ENCODE measurements at places on chromosomes 2 and 18.

DNA sequence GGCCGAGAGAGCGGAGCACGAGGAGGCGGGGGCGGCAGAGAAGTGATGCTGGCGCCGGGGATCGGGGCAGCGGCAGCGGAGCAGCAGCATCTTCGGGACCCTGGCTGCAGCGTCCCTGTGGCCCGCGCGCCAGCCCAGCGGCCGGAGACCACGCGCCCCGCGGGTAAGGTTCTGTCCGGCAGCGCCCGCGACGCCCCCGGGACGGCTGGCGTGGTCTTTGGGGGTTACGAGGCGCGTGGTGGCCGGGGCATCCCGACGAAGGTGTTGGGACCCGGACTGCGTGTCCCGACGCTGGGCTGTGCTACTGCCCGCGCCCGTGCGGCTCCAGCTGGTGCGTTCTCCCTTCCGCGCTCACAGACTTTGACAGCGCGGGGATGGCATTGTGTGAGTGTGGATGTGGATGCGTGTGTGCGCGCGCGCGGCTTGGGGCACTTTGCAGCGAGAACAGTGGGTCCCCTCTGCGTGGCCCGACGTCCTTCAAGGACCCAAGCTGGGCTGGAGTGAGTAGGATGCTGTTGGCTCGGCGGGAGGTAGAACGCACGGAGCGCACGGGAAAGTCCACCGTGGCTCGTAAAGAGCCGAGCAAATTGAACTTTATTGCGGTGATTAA, 405.0 kb downstream of the XIRP2 start:
- DNase-seq = peak; percentile 34

- DNase-seq = no peak
Measured at GRCh38 chr2:237876532-237876931, 17.1 kb downstream of the RAMP1 start.

- DNase-seq = no peak
Measured at GRCh38 chr2:164243315-164243714, 378.0 kb downstream of the GRB14 start.

- DNase-seq = no peak
Measured at GRCh38 chr2:198488964-198489363, 684.6 kb downstream of the PLCL1 start.

- DNase-seq = no peak
Measured at GRCh38 chr2:42792087-42792582, 248 bp downstream of the HAAO start.

- DNase-seq = peak; percentile 51
Measured at GRCh38 chr18:44589693-44590355, 90.9 kb upstream of the SETBP1 start.

DNA sequence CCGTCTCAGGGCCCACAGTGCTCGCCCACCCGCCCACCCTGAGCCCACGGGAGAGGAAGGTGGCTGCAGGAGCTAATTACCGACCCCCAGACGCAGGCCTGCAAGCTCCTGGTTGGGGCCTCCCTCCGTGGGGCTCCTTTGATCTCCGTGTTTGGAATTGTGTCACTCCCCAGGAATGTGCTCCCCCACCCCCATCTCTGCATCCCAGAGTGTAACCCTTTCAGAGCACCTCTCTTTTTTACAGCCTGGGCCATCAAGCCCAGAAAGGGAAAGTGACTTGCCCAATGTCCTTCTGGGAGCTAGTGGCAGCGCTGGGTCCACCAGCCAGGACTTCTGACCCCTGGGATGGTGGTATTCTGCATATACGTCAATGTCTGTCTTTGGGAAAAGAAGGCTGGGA, 335.1 kb downstream of the CYRIA start:
- DNase-seq = no peak

DNA sequence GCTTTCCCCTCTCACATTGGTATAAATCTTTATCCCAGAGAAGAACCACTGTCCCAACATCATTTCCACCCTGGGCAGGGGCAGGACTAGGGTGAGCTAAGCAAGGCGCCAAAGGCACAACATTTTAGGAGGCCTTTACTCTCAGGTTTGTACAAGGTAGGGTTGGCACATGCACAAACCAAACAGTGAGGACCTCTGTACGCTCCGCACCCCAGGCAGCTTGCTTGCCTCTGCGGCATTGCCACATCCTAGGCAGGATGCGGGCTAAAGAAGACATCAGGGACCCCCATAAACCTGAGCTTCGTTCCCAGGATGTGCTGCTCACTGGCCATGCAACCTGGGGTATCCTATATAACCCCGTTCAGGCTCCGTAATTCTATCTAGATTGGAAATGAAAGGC, 128.1 kb upstream of the DAPL1 start:
- DNase-seq = no peak

DNA sequence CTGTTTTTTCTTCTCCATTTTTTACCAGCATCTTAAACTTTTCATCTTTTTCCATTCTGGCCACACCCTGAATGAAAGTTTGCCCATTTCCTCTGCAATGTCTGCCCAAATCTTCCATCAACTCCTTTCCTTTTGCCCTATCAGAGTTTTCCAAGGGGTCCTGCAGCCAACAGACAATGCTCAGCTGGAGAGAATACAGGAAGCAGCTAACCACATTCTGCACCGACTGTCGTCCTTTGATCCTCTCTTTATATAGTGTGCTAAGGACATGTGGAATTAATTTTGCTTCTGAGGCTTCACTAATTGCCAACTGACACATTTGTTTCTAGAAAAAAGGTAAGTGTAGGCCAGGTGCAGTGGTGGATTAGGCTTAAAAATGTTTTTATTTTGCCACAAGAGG, 50.5 kb upstream of the DLX2 start:
- no peak for DNase-seq

DNA sequence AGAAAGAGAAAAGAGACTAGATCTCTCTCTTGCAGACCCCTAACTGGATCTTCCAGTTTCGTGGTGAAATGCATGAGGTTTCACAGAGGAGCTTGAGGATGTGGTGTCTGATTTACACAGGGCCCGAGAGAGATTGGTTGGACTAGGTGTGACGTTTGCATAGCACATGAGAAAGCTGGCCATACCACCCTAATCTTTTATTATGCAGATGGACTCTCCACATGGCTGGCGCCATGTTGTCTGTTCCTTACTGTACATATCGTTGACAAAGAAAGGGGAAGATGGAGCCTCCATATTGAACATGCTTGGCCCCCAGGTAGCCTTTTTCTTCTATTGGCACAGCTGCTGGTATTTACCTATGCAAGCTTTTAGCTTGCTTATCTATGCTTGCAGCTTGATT, 27.5 kb upstream of the PGAP1 start:
- no peak for DNase-seq

DNA sequence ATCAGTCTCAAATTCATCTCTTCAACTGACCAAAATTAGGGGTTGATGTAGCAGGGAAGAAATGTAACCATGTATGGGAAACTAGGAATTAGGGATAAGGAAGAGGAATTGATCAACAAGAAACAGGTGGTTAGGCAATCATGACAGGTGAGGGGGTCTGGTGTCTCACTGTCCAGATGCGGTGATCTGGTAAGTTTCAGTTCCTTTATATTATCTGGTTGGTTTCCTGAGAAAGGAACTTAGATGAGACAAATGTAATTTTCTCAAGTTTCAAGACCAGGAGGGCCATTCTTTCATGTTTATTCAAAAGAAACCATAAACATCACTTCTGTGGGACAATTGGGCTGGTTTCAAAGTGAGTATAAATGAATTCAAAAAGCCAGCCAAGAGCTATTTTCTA, 306.2 kb upstream of the KCNJ3 start:
- no peak for DNase-seq

GRCh38 chr2:143504397-143504796, 375.2 kb downstream of the ARHGAP15 start:
- DNase-seq = no peak

DNA sequence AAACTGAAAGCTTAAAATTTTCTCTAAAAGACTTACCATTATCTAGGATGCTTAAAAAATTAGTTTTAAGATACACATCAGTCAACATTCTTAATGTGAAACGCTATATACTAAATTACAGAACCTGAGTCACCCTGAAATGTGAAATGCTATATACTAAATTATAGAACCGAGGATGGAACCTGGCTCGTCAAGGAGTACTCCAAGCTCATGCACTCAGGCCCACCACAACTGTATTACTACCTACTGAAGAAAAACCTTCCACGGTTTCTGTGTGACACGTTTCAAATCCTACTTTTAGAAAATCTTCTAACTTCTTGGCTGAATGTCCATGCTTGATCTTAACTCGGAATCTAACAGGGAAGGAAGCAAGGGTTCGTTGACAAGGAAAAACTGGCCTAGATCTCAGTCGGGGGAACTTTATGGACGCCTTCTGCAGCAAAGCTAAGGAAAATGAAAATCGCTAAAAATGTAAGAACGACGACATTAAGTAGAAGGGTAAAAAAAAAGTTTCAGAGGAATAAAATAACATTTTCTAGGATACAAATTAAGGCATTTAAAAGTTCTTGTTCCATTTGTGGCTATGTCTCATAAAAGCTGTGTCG, 1.4 kb downstream of the PRKD3 start:
- DNase-seq = no peak

DNA sequence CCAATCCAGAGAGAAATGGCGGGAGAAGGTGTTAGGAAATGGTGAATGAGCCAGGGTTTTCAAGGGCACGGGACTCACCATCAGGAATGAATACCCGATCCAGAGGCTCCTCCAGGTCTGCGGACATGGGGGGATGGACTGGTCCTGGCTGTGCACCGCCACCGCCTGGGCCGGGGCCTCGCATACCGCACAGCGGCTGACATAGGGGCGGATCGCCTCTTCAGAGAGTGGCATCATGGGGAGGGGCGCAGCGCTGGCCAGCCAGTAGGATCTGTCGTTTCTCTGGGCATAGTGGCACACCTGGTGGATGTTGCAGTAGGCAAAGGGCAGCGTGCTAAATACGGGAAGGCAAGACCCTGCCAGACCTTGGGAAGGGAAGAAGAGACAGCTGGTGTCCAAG, 156.1 kb downstream of the COL4A4 start:
- no peak for DNase-seq

GRCh38 chr2:43318791-43319190, 92.4 kb upstream of the ZFP36L2 start:
- DNase-seq = no peak

DNA sequence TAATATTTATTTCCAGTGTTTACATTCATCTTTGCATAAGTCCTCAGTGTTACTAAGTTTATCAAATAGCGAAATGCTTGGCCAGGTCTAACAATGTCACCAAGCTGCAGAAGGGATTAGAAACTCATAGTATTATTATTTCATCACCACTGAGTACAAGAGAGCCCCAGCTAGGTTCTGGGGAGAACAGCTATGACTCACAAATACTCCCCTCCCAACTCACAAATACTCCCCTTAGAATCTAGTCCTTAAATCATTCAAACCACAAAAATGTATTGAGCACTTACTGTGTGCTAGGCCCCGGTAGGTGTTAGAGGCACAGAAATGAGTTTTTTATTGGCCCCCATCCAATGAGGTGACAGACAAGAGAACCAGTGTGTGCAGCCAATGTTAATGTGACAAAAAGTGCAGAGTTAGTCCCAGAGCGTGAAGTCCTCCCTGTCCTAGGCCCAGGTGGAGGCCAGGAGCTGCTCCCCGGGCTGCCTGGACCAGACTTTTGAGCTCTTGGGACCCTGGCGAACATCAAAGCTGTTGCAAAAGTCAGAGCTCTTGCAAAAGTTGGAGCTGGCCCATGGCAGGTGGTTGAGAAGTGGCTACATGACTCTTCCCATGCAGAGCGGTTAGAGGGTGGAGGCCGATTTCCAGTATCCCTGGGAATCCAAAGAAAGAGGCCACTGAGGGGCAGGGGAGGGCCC, 9.8 kb downstream of the STEAP3 start:
- peak; percentile 56 for DNase-seq

- DNase-seq = no peak
Measured at GRCh38 chr2:58517881-58518280, 276.8 kb upstream of the FANCL start.

DNA sequence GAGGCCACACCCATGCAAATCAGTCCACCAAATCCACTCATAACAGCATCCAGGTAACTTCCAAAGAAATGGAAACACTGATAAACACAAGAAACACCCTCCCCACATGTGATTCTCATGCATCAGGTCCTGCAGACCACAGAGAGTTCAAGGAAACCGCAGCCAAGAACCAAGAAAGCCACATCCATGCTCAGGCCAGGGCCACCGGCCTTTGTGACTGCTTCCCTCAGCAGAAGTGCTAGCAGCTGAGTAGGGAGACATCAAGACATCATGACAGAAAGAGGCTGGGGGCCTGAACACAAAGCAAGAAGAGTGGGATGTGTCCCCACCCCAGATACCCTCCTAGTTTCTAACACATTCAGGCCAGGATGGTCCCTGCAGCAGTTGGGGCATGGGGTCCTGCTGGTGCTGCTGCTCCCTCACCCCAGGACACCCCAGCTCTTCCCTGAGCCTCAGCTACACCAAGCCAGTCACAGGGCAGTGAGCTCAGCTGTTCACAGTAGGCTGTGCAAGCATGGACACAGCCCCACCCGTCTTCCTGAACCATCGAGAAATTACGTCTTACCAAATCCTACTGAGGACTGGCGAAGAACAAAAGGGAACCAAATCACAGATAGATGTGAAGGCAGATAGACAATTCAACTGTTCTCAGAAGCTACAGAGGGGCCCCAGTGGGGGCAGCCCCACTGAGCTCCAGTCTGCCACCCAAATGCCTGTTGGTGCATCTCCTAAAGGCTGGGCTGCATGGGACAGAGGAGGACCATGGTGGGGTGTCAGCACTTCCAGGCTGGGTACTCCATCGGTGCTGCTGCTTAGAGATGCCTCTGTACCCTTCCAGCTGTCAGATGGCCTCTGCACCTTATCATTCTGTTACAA, 60.9 kb downstream of the HDAC4 start:
- no peak for DNase-seq

- DNase-seq = no peak
Measured at GRCh38 chr2:38649176-38649728, 16.7 kb upstream of the GALM start.

DNA sequence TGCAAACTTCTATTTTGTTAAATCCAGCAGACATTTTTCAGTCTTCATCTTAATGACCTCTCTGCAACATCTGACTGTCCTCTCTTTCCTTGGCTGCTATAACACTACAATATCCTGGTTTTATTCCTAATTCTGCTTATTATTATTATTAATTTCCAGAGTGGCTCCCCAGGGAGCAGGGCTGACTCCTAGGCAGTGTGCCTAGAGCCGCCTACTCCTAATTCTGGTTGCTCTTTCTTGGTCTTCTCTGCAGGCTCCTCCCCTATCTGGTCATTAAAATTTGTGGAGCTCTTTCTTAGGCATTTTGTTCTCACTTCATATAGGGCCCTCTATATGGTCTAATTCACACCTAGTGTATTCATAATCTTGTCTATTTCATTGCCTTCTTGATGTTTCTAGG, 10.8 kb downstream of the LOXL3 start:
- no peak for DNase-seq

DNA sequence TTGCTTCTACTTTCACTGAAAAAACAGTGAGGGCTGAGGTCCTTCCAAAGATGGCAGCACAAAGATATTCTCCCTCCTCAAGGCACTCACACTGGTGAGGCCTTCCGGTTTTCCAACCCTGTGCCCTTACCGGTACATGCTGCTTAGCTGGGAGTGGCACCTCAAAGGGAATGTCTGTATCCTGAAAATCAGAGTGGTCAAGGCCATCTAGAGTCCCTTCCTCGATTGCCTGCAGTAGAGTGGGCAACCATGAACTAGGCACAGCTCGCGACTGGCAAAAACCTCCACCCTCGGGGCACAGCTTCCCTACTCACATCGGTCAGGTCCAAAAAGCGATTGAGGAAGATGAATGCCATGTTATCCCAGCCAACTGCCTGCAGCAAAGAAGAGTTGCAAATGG, 3.4 kb downstream of the KRTCAP3 start:
- no peak for DNase-seq

GRCh38 chr2:41400088-41400665, 647.6 kb upstream of the PKDCC start:
- DNase-seq = peak; percentile 8

Measured in AG20443 (cell line).